ENCODE measurements at places on chromosomes 12 and 14. TPM values are rescaled to one million over a fixed set of nuclear protein-coding genes. Genes with fewer than 3 reads are reported as not detected.

DNA sequence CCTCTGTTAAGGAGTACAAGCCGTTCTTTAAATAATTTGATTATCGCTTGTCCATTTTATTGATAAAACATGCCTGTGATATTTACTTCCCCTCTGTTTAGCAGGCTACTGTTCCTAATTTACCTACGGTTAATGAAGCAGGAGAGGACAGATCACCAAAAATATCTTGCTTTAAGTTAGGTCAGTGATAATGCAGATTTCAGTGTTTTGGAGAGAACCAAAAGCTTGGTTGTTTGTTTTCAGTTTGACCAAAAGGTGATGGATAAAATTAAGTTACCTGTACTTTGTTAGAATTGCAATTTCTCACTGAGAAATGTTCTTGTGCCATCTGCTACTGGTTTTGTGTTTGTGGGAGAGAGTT lies 958 bp downstream of the SPATS2 start:
- no peak for DNase-seq

EPYC gene
- total RNA-seq = not detected

GRCh38 chr12:42104784-42105183 lies 39.9 kb downstream of the GXYLT1 start:
- no peak for DNase-seq

GRCh38 chr14:88554457-88555286 lies at the start of gene PTPN21:
TSS of gene PTPN21 (minus strand) at chr14:88555007. CDS start at chr14:88550417, 4,590 bp downstream.
- peak; percentile 89 for DNase-seq

CNIH1 gene
- total RNA-seq = 99.9 TPM

DNA sequence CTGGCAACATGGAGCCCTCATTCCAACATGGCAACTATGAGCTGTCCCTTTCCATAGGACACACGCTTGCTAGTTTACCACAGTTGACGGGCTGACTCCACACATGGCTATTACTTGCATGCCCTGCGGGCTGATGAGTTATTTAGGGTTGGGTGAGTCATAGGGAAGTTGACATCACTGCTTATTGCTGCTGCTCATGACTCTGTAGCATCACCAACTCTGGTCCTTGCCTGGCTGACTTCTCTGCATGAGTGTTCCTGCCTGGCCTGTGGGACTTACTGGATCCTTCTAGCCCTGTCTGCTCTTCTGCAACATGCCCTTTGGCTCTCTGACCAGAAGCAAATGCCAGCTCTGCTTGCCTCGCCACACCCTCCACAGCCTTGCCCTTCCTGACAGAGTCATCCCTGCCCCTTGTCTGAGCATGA lies 199.5 kb downstream of the ANO6 start:
- no peak for DNase-seq

DNA sequence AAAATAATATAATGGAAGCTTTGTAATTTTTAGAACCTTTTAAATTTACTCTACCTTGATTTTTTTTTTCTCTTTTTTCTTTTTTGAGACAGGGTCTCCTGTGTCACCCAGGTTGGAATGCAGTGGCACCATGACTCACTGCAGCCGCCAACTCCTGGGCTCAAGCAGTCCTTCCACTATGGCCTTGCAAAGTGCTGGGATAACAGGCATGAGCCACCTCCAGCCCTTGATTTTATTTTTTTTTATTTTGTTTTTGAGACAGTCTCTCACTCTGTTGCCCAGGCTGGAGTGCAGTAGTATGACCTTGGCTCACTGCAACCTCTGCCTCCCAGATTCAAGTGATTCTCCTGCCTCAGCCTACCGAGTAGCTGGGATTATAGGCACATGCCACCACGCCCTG lies 65.3 kb upstream of the TRAF3 start:
- DNase-seq = no peak

DNA sequence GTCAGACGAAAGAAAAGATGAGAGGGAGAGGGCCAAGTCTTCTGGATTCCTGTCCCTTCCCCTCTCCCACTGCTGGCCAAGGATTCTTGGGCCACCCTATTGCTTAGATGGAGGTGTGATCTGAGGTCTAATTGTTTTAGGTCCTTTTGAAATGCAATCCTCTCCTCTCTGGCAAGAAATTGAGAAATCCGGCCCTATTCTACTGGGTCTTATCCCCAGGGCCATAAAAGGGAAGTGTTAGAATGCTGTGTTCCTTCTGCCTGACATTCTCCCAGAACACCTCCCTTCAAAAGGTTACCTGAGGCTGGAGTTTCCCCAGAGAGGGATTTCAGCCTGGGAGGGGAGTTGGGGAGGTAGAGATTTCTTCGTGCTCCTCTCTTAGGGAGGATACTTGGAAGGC lies 4.4 kb downstream of the WNT5B start:
- no peak for DNase-seq

GRCh38 chr12:32265951-32266350 lies 133.4 kb upstream of the FGD4 start:
- DNase-seq = no peak

DNA sequence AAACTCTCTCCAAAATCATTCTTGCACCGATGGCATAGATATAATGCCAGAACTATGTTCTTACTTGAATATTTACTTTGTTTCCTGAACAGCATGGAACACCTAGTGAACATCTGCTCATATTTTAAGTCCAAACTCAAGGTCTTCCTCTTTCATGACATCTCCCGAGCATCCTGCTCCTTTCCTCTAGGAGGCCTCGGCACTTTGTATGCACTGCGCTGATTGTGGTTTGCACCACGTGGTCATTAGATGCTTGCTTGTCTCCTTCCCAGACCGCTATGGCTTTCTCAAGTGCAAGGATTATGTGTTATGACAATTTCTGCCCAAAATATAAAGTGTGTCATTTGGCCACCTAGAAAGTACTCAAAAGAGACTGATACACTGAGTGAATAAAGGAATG lies 912.0 kb downstream of the GALC start:
- DNase-seq = no peak

DNA sequence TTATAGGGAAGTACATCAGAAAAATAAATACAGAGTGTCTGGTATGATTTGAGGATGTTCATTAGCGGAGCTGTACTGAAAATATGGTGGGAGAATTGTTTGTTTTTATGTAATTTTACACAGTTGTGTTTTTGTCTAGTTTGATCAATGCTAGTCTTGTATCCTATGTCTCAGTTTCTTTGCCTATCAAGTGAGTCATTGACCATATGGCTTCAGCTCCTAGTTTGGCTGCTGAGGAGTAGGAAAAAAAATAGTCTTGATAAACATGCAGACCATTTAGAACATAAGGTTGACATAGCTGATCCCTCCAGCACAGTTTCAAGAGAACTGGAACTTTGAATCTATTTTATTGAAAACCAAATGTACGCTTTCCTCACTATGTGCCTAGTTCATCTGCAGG lies 1292.1 kb upstream of the FLRT2 start:
- no peak for DNase-seq

DNA sequence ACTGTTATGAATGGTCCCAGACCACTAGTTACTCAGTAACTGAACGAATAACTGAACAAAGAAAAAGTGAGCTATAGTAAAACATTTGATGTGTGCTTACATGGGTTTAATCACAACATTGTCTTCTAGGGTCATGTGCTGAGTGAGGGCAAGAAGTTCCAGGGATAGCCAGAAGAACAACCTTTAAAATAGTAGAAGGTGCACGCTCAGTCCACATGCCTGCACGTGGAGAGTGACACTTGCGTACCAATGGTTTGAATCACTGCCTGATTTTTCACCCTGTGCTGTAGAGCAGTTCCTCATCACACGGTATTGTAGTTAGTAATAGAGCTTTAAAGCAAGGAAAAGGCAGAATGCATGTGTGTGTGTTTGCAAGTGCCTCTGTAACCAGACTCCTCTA lies 224.2 kb downstream of the EGLN3 start:
- no peak for DNase-seq

- DNase-seq = no peak
These were observed 109.4 kb upstream of the MYL2 start for GRCh38 chr12:111029732-111030131.
